Dorsolateral prefrontal cortex (tissue), 122 donors: ENCODE measurements at places on chromosomes 2 and 18. TPM values are rescaled to one million over a fixed set of nuclear protein-coding genes. Genes with fewer than 3 reads are reported as not detected.

DNA sequence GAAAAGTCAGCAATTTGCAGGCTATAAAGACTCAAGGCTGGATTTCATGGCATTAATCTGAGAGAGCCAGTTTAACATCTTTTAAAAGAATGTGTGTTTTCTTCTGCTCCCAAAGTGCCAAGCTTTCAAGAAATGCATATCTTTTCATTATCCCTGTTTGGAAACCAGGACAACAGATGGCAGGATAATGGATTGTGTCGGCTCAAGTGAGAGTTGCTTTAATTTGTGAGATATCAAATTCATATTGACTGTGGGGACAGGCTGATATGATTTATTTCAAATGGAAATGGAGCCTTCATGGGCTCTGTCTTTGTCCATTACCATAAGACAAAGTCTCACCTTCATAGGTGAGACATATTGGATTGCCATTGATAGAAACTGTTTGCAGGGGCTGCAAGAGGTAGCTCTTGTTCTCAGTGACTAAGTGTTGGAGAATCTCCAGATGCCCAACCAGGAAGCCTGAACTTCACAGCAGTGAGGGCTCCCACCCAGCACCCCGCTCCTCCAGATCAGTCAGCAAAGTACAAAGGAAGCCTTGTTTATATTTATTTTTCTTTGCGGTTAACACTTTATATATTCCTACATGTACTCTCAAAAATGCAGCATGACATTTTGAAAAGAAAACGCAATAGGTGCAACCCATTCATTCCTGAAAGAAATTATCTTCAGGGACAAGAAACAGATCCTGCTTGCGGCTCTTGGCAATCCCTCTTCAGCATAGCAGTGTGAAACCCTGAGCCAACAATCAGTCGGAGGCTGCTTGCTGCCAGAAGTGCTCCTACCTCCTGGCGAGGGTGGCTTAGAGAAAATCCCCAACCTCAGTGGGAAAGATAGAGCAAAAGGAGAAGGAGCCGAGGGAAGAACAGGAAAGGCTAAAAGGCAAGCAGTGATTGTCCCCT lies 65.8 kb upstream of the ATL2 start:
- DNase-seq = peak; percentile 59

- no peak for DNase-seq
Measured at GRCh38 chr2:241035818-241036396, 37.5 kb downstream of the SNED1 start.

GRCh38 chr18:59263661-59264060 lies 9.6 kb downstream of the RAX start:
- no peak for DNase-seq

GRCh38 chr2:86636842-86637241 lies 13.2 kb upstream of the RNF103 start:
- DNase-seq = peak; percentile 30

DNA sequence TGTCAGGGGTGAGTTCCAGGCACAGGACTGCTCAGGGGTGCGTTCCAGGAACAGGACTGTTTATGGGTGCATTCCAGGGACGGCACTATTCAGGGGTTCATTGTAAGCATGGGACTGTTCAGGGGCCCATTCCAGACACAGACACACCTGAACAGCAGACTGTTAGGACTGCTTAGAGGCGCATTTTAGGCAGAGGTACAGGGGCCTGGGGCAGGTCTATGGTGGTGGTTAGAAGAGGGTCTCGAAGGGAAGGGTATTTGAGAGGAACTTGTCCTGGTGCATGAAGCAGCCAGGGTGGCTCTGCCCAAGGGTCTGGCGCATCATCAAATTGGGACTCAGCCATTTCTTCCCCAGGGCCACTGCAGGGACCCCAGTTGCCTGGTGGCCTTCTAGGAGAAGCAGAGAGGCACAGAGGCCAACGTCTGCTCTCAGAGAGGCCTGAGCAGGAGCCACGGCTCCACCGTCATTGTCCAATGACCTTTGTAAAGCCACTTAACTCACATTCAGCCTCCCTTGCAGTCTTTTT lies 14.8 kb upstream of the MLPH start:
- no peak for DNase-seq

GRCh38 chr2:221831051-221831450 lies 258.9 kb upstream of the EPHA4 start:
- no peak for DNase-seq

- no peak for DNase-seq
Measured at GRCh38 chr2:172173174-172173706, 70.5 kb upstream of the DLX2 start.

DNA sequence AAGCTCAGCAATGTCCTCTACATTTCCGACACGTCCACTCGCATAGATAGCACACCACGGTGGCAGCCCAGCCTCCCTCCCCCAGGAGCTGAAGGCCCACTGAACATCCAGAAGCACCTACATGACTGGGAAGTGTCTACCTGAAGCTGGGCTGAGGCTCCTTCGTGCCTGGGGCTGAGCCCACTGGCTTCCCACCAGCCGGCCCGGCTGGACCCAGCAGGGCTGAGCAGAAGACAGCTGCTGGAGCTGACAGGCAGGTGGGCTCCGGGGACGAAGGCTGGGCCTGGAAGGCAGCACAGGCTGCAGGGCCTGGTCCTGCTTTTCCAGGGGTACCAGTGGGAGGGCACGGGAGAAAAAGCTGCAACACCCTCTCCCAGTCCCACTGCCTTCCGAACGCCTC lies 13.5 kb downstream of the SDC1 start:
- no peak for DNase-seq

DNA sequence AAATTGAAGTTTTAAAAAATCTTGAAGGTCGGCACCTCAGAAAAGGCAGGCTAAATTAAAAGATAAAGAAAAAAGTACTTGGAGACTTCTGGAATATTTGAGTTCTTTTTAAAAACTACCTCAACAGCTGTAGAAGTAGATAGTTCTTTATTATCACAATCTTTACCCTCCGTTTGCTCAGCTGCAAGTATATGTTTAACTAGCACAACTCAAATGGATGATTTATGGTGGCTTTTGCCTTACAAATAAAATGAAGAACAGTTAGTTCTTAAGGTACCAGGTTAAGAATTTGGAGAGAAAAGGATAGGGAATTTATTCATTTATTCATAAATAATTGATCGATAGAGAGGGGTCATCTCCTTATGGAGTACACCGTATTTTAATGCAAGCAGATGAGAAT lies 237.6 kb upstream of the FOSL2 start:
- DNase-seq = no peak

DNA sequence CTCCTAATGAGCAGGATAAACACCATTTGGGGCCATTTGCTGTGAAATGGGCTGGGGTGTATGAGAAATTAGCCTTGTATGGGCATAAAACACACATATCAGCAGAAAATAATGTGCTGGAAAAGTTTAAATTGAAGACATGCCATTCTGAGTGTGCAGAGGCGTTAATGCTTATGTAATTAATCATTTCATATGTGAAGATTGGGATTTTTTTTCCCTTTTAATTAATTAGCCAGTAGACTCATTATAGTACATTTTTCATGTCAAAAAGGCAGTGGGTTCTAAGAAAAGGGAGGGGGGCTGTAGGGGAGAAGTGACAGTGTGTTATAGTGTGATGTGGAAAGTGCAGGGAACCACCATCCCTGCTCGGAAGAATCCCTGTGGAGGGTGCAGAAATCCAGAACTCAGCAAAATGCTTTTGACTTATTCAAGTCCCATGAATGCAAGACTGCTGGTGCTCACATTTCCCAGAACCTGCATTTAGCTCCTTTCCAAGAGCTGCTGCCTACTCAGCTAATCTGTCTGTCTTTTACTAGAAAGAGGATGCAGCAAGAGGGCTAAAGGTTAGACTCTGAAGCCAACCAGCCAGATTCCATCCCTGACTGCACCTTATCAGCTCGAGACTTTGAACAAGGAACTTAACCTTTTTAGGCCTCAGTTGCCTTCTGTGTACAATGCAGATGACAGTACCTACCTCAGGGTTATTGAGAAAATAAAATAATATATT lies 11.6 kb upstream of the COX7A2L start:
- DNase-seq = no peak

DNA sequence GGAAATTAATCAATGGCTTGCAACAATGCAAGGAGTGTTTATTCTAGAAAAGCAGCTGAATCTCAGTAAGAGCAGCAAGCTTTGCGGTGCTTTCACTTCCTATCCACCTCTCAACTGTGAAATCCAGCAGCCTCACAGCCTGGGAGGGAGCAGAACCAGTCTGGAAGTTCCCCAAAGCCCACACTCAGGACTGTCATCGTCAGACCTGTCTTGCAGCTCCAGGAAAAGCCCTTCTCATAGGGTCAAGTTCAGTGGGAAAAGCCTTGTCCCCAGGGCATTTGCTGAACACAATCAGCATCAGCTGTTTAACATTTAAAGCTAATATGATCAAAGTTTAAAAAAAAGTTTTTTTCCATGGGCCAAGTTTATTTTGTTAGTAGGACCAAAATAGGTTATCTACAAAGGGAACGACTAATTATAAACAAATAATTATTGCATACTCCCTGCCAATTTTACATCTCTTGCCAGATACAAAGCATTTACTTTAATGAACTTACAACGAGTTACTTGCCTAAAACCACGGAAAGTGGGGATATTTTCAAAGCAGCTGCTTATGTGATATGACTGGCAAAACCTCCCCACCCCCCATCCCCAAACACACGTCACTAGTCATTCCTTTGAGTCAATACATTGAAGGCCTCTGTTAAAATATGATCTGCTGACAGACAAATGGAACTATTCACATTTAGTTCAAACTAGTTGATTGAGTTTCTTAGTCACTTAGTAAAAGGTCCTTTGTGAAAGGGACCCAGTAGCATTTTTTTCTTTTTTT lies 36.8 kb downstream of the PARD6G start:
- no peak for DNase-seq

GRCh38 chr2:121790276-121790956 lies 35.0 kb downstream of the TSN start:
- no peak for DNase-seq

DNA sequence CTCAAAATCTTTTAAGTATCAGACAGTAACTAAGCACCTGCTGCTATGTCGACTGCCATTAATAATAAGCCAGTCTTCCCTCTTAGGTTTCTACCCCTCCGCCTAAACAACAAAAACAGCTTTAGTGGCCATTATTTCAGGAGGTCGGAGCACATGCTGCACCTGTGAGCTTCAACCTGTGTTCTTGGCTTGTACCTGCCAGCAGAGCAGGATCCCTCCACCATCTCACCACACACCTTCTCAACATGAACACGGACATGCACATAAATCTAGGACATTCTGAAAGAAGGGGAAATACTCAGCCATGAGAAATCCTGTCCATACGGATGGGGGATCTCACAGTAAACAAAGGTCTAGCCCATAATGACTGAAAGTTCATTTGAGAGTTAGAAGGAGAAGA lies 3.7 kb downstream of the CYB5A start:
- no peak for DNase-seq

DNA sequence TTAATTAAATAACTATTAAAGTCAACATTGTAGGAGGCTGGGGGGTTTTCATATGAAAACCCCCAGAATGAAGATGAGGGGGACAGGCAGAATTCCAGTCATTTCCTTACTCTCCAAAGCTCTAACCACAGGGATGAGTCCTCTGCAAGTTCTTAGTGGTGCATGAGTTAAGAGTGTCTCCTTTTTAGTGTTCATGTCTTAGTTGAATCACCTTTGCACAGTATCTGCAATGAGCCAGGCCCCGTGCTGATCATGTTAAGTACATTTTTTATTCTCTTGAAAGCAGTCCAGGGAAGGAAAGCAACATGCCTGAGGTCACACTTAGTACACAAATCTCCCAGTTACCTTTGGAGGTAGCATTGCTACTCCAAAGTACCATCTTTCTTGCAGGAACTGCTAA lies 25.7 kb upstream of the MSGN1 start:
- no peak for DNase-seq

DNA sequence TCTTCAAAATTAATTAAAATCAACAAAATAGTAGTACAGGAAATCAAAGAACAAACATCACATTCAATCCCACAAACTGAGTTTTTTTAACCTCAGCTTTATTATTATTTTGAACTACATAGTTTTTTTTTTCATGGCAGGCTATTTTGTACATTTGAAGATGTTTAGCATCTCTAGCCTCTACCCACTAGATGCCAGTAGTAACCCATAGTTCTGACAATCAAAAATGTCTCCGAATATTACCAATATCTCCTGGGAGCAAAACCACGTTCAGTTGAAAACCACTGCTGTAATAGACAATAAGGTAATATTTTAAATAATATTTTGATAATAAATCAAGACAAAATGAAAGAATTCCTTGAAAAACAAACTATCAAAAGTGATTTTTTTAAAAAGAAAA lies 702.6 kb upstream of the LRRTM1 start:
- DNase-seq = no peak

DNA sequence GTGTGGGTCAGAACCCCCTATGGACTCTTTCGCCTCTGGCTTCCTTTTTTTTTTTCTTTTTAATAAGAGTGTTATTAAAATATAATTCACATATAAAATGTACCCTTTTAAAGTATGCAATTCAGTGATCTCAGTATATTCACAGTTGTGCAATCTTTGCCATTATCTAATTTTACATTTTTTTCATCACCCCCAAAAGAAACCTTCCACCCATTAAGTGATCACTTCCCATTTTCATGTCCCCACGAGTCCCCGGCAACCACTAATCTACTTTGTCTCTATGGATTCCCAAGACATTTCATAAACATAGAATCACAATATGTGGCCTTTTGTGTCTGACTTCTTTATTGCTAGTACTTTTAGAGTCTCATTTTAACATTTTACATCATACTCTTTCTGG lies 38.7 kb upstream of the ANXA4 start:
- DNase-seq = no peak

GRCh38 chr2:102025583-102026267 lies 34.0 kb downstream of the IL1R2 start:
- DNase-seq = no peak

GRCh38 chr18:58682429-58683069 lies 11.3 kb downstream of the MALT1 start:
- no peak for DNase-seq

GRCh38 chr2:20624884-20625485 lies 25.9 kb downstream of the HS1BP3 start:
- DNase-seq = peak; percentile 26

GPBAR1 gene
- not detected for total RNA-seq

CCDC141 gene
- total RNA-seq = 1.2 TPM

TMEM37 gene
- 1.1 TPM for total RNA-seq

SCN1A gene
- total RNA-seq = 94.6 TPM

REG1A gene
- not detected for total RNA-seq

UCN gene
- 6.6 TPM for total RNA-seq

STK36 gene
- 57.5 TPM for total RNA-seq

ONECUT2 gene
- 1.1 TPM for total RNA-seq

GPR45 gene
- 2.3 TPM for total RNA-seq

ALPP gene
- total RNA-seq = not detected

PLCD4 gene
- total RNA-seq = 7.2 TPM

ZNF385B gene
- total RNA-seq = 37.2 TPM

CKAP2L gene
- total RNA-seq = 0.46 TPM

CHRNG gene
- total RNA-seq = not detected
